ENCODE measurements at places on chromosomes 7 and 10. TPM values are rescaled to one million over a fixed set of nuclear protein-coding genes. Genes with fewer than 3 reads are reported as not detected.

ALDH18A1 gene
- total RNA-seq = 85.2 TPM

IRF5 gene
- total RNA-seq = not detected

- DNase-seq = no peak
These were observed 37.2 kb downstream of the EXOC4 start for GRCh38 chr7:133290041-133290440.

DNA sequence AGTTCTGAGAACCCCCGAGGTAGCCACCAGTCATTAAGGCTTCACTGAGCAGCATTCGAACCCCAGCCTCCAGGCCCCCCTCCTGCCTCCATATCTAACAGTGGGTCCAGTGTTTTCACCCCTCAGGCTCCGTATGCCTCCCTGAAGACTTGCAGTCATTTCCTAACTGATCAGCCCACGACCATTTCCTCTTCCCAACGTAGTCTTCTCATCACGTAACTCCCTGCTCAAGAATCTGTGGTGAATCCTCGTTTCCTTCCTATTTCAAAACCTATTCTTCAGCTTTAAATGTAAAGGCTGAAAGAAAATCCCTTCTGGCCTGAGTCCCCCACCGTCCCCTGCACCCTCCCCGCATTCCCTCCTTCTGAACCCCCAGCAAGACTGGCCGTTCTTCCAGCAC, 21.1 kb downstream of the FRMD4A start:
- DNase-seq = no peak

PKD2L1 gene
- total RNA-seq = not detected

- no peak for DNase-seq
These were observed 109.1 kb downstream of the DNAJB6 start for GRCh38 chr7:157445956-157446295.

NPFFR1 gene
- 0.02 TPM for total RNA-seq

AOC1 gene
- total RNA-seq = not detected

CEP55 gene
- 67.9 TPM for total RNA-seq

DNA sequence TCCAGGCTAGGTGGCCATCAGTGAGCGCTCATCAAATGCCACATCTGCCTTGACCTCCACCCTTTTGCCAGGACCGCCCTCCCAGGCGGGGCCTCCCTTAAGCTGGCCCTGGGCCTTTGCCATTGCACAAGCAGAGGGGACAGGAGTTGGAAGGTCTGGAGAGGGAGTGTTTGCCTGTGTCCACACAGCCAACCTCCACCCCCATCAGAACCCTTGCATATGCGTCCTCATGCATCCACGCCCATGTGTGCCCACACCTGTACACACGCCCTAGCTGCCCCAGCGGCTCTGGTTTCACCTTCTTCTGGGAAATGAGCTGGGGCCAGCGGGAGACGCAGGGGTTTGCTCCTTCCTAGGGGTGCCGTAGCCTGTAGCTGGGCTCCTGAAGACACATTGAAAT, 64.0 kb downstream of the NEURL1 start:
- no peak for DNase-seq
